ENCODE measurements at places on chromosomes 12 and 14. TPM values are rescaled to one million over a fixed set of nuclear protein-coding genes. Genes with fewer than 3 reads are reported as not detected.

The SERPINA4 gene
- not detected for total RNA-seq

The MLXIP gene
- 72.2 TPM for total RNA-seq

- no peak for DNase-seq
These were observed 42.0 kb downstream of the HECTD4 start for GRCh38 chr12:112340230-112340629.

- no peak for DNase-seq
These were observed 943 bp downstream of the TESPA1 start for GRCh38 chr12:54983536-54984101.

GRCh38 chr14:72256055-72256454 is 323.8 kb downstream of the RGS6 start:
- no peak for DNase-seq

- no peak for DNase-seq
These were observed 180.3 kb downstream of the IPO8 start for GRCh38 chr12:30515351-30515750.
